ENCODE measurements at places on chromosomes 13 and 19.

DNA sequence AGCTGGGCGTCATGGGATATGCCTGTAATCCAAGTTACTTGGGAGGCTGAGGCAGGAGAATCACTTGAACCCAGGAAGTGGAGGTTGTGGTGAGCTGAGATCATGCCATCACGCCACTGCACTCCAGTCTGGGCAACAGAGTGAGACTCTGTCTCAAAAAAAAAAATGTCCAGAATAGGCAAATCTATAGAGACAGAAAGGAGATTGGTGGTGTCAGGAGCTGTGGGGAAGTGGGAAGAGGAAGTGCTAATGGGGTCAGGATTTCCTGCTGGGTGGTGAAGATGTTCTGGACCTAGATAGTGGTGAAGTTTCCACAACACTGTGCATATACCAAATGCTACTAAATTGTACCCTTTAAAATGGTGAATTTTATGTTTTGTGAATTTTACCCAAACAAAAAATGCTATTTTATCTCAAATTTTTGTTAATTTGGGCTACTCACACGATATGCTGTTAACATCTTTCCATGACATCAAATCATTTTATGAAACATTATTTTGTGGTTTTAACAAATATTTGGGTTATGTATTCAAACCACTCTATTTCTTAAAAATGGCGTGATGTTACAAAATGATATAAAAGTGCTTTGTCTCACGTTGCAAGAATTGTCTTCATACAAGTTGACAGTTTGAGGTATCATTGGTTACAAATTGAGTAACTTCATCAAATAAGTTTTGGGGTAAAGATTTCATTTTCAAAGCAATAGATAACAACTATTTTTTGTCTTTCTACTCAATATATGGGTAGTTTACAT, 7.4 kb upstream of the CYP4F3 start:
- no peak for DNase-seq

GRCh38 chr19:43489310-43489709, 15.2 kb downstream of the PHLDB3 start:
- no peak for DNase-seq

DNA sequence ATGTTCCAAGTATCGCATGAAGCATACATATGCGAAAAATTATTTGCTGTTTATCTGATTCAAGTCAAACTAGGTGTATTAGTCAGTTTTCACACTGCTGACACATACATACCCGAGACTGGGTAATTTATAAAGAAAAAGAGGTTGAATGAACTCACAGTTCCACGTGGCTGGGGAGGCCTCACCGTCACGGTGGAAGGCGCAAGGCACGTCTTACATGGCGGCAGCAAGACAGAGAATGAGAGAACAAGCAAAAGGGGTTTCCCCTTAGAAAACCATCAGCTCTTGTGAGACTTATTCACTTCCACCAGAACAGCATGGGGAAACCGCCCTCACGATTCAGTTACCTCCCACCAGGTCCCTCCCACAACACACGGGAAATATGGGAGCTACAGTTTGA, 13.0 kb upstream of the PROZ start:
- DNase-seq = no peak

- no peak for DNase-seq
Measured at GRCh38 chr19:27955485-27956480, 1257.2 kb downstream of the UQCRFS1 start.

DNA sequence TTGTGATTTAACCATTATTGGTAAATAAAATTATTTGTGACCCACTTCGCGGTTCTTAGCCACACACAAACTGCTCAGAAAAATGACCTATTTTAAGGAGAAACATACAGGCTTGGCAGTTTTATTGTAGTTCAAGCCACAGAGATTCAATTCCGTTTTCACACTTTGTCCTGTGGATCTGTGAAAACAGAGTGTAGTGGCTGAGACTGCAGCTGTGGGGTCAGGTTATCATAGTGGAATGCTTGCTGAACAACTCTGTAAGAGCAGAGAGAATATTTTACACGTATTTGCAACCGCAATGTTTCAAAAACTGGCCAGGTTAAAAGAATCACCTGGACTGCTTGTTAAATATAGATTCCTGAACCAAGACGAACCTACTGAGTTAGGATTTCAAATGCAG, 292.5 kb downstream of the GPC5 start:
- no peak for DNase-seq

GRCh38 chr19:5803752-5804515, 933 bp upstream of the NRTN start:
- peak; percentile 92 for DNase-seq

DNA sequence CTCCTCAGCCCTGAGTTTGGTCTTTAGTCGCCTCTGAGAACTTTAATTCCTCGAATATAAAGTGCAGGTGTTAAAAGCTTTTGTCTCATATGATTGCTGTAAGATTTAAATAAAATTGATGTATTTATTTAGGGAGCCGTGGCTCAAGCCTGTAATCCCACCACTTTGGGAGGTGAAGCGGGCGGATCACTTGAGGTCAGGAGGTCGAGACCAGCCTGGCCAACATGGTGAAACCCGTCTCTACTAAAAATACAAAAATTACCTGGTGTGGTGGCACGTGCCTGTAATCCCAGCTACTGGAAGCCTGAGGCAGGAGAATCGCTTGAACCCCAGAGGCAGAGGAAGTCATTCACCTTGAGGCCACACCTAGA, 559 bp upstream of the SLC1A5 start:
- DNase-seq = no peak

DNA sequence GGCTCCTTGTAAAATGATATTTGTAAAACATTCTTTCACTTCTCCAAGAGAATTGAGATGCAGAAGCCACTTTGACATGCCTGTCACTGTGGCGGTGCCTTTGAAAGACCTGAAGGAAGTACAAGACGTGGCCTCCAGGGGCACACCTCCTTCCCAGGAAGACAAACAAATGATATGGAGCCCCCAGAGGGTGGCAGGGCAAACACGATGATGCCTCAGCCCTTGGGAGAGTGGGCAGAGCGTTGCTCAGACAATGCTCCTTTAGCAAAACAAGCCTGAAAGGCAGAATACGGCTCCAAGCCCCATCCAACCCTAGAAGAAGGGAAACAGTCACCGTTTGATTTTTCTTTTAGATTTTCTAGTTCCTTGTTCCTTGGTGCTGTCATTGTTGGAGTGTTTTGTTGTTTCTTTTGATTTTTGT, 9.2 kb upstream of the ATP12A start:
- no peak for DNase-seq

DNA sequence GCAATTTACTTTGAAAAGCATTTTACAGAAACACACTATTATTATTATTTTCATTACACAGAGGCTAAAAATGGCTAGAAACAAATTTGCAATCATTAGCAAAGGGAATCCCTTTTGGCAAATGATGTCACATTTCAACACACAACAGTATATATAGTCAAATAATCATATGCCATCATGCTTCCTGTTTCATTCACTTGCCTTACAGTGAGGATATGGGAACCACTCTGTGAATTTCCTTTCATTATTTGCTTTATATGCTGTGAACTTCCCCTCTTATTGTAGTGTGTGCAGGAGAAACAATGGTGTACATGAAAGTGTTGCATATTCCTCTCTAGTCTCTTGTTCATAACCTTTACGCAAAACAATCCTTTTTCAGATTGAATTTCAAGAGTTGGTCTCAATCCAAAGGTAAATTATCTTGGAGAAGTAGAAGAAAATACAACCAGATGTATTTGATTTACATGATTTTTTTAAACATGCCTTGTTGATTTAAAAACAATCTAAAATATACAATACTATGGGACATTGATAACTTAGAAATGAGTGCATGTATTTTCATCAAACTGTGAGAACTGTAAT, 657.3 kb downstream of the EFNB2 start:
- DNase-seq = no peak

- DNase-seq = no peak
Measured at GRCh38 chr13:43303033-43303729, 279.8 kb downstream of the DNAJC15 start.

- no peak for DNase-seq
Measured at GRCh38 chr19:3979289-3979673, 6.0 kb downstream of the EEF2 start.

DNA sequence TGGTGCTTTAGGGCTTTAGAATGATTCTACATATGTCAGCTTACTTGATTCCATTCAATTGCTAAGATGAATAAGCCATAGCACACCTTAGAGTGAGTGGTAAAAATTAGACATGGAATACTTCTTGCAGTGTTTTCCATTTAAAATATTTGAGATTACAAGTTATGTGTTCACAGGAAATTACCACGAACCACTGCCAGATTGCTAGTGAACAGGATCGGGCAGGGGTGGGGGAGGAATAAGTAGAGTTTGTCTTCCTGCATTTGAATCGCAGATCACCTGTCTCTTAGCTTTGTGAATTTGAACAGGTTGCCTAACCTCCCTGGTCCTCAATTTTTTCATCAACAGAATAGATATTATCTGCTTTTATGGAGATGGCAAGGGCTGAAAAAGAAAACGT, 124.6 kb downstream of the GGACT start:
- DNase-seq = no peak

- no peak for DNase-seq
Measured at GRCh38 chr13:80171096-80171495, 169.8 kb downstream of the SPRY2 start.

DNA sequence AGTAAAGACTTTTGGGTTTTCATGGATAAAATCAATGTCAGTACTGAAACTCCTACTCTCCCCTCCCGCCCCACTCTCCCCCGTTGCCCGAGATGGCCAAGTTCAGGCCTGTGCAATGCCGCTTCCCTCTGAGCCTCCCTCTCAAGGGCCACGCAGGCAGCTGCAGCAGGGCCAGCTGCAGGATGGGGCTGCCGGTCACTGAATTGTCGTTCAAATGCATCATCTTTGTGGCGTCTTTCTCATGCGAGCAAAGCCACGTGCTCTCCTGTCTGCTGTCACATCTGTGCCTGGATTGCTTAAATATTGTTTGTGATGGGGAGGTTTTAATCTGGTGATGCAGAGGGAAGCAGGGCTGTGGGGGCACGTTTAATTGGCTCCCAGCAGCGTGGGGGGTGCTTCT, 26.6 kb downstream of the SHISA2 start:
- DNase-seq = no peak

- no peak for DNase-seq
Measured at GRCh38 chr19:23437901-23438300, 42.6 kb upstream of the ZNF91 start.

- no peak for DNase-seq
Measured at GRCh38 chr13:107900775-107901174, 314.6 kb downstream of the LIG4 start.

GRCh38 chr13:25602176-25602575, 230.4 kb downstream of the ATP8A2 start:
- no peak for DNase-seq

- DNase-seq = no peak
Measured at GRCh38 chr13:59437544-59438301, 726.0 kb downstream of the DIAPH3 start.

GRCh38 chr19:46776927-46777911, 11.2 kb downstream of the SLC1A5 start:
- DNase-seq = no peak

DNA sequence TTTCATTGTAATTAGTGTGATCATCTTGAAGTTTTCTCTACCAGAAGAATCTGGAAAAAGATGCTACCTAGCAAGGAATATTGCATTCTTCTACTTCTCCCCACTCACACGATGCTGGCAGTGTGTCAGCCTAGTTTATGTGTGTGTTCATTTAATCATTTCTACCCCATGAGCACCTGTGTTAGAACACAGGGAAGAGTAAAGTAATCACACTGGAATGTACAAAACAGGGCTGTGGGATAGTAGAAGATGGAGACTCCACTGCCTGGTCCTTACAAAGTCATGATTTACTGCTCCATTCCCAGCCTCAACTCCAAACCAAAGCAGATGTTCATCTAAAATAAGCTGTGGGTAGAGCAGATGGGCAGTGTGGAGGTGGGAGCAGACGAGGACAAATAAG, 47.7 kb upstream of the RGCC start:
- no peak for DNase-seq

GRCh38 chr13:33927315-33927714, 109.4 kb downstream of the RFC3 start:
- DNase-seq = no peak

Data from CD4-positive, alpha-beta T cell treated with Interleukin-15 for 1 hour (primary cell).